ENCODE measurements at places on chromosomes 2 and 18. TPM values are rescaled to one million over a fixed set of nuclear protein-coding genes. Genes with fewer than 3 reads are reported as not detected.

GRCh38 chr18:23087352-23087751 is 47.9 kb upstream of the CABLES1 start:
- no peak for DNase-seq

GRCh38 chr2:72198532-72199241 is 51.0 kb upstream of the CYP26B1 start:
- DNase-seq, result no peak

- no peak for DNase-seq
These were observed at the start of gene VAMP5 for GRCh38 chr2:85584354-85584856. Gene VAMP5, plus strand, starts transcription at chr2:85584431. Its CDS starts 60 bp downstream, at chr2:85584491.

GRCh38 chr2:53856272-53856671 is 3.5 kb downstream of the GPR75 start:
- no peak for DNase-seq

DNA sequence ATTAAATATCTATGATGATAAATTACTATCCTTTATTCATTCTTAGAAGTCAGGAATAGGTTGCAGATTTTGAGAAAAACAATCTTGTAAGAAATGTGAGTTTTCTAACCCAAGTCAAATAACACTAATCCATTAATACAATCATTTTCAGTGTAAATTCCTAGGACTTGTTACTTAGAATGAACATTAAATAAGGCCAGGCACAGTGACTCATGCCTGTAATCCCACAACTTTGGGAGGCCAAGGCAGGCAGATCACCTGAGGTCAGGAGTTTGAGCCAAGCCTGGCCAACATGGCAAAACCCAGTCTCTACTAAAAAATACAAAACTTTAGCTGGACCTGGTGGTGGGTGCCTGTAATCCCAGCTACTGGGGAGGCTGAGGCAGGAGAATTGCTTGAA is 45.8 kb upstream of the CDKL4 start:
- DNase-seq, result no peak

GRCh38 chr18:32048507-32049091 is 30.0 kb downstream of the RNF125 start:
- no peak for DNase-seq

- DNase-seq, result no peak
These were observed 36.8 kb downstream of the SLC66A2 start for GRCh38 chr18:79914614-79915160.

DNA sequence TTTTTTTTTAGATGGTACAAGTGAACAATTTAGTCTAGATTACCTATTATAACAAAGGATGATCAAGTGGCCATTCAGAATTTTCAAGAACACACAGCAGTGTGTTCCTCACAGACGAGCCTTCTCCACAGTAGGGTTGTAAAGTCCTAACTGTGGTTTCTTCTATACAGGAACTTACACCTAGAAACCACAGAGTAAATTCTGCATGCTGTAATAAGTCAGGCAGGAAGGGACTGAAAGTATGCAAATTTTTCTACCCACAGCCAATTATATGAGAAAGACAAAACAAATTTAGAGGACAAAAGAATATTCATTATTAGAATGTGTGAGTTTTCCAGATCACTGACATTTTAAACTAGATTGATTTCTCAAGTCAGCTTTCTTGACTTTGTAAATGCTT is 99.5 kb downstream of the RBMS1 start:
- DNase-seq, result no peak

- no peak for DNase-seq
These were observed 1377.9 kb downstream of the RPIA start for GRCh38 chr2:90069290-90069894.

- DNase-seq, result no peak
These were observed 12.8 kb downstream of the TANK start for GRCh38 chr2:161172901-161173540.

DNA sequence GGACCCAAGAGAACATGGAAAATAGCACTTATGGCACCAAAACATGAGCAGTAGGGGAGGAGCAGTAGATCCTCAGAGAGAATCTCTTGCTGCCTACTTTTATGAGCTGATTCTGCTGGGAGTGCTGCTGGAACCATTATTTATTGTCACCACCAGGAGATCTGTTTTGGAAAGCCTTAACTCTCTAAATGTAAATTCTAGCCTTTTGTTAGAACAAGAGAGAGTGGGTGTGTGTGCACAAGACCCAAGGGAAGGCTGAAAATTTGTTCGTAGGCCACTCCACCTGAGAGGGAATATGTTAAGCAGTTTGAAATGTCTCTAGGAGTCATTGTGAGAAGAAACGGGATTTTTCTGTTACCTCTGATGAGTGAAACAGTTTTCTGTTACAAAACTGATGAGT is 16.2 kb upstream of the FAM237A start:
- DNase-seq, result no peak

GRCh38 chr2:115678129-115678528 is 1235.7 kb downstream of the DPP10 start:
- no peak for DNase-seq

DNA sequence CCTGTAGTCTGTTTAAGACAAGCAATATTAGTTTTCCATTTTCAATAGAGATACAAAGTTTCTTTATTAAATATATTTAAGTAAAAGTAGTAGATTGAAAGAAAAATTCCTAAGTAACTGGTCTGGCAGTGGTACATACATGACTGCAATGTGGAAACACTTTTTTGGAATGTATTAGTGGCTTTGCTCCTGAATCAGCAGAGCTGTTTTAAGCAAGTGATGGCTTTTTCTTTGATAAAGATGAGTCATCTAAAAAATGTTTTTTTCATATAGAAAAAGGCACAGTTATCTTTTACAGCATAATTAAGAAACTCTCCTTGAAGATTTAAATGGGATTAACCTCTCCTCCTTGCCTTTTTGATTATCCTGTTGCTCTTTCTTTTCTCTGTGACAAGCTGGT is 34.9 kb downstream of the KDM3A start:
- DNase-seq, result no peak

DNA sequence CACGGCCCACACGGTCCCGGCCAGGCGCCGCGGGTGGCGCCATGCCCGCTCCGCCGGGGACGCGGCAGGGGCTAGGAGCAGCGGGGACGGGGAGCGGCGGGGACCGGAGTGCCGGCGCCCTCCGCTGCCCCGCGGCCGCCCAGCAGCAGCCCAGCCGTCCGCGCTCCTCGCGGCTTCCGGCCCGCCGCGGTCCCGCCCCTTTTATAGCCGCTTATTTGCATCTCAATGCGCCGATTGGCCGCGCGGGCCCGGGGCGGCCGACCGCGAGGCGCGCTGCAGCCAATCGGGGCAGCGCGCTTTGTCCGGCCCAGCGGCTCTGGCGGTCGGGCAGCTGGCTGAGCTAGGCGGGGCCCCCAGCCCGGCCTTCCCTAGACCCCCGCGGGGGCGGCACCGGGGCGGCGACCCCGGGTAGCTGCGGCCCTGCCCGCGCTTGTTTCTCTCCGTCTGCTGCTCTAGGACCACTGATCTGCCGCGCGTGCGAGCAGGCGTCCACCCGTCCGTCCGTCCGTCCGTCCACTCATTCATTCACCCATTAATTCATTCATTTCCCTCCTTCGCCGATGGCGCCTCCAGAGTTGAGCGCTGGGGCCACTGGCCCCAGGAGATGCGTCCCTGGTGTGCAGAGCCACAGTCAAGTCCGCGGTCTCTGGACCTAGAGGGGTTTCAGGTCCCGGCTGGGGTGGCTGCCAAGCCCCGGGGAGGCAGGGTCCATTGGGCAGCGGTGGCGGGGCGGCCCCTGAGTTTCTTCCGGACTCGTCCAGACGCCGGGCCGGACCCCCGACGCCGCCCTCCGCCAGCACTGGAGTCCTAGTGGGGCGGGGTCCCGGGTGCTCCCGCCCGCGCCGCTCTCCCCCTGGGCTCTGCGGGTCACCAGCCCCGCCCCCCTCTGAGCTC is at the start of gene HES6:
Gene HES6, minus strand, starts transcription at position 176 of the 894 bp plus-strand sequence. Its CDS starts 133 bp downstream, at position 43.
- DNase-seq, result peak; percentile 46

DNA sequence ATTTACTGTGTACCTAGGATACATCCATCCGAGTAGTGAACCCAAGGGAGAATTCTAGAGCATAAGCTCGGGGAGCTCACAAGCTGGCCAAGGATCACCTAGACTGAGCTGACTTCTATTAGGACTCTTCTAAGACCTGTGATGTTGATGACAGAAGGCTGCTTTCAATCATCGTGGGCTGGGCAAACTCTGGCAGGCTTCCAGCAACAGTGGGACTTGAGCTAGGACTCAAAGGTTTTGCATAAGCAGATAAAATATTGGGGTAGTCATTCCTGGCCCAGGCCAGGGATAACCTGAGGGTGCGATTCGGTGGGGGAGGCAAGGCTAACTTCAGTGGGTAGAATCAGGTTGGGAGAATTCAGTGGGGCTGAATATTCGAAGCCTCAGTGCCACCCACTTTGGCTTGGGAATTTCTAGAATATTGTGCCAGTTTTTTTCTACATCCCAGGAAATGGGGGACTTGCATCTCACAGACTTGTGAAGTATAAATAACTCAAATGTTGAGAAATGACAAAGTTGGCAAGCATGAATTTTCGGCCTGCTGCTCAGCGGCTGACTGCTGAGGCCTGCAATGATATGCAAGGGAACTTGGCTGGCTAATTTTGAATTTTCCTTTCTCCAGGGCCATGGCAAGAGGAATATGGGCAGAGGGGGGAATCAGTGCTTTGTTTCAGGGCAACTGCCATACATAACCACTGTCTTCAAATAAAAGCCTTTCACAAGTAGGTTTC is 274.3 kb downstream of the PRKCE start:
- DNase-seq, result peak; percentile 33

- DNase-seq, result no peak
These were observed 804.3 kb downstream of the KCNJ3 start for GRCh38 chr2:155502766-155503165.

DNA sequence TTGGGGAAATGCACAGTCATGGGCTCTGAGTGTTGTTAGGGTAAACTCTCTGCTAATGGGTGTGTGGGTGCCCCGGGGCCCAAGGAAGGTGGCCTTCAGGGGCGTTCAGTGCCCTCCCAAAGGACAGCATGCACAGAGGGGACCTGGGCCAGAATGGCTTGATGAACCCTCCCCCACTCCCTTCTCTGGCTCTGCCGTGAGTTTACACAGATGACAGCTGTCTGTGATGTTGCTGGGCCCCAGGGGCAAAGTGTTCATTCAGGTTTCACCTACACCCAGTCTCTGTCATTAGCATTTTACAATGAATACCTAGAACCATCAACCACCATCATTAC is 3.2 kb downstream of the NPPC start:
- DNase-seq, result no peak

DNA sequence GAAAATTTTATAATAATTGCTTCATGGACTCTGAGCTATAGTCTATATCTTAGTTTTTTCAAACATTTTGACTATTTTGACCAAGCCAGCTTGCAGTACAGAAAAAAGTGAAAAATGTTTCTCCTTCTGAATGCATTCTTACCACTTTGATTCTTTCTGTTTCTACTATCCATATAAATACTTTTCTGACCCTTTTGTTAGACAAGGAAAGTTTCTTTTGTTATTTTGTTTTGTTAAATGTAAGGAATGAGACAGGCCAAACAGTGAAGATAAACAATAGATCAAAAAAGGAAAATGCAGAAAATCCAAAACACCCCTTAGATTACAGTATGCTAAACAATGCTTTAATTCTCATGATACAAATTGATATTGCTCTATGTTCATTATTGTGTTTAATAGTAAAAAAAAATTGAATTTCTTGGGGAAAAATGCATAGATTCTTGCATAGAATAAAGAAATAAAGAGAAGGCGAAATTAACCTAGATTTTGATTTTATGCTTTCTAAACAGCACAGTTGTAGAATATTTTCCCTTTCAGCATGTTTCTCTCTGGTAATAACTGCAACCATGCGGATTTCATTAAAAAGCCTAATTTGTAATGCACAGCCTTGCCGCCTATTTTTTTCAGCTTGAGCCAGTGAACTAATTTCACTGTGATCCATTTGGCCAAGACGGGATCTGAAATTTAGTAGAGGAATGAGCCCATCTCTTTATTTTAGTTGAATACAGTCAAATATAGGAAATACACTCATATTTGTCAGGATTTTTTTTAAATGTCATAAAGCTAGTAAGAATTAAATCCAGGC is 976 bp downstream of the TNFAIP6 start:
- DNase-seq, result peak; percentile 11

DNA sequence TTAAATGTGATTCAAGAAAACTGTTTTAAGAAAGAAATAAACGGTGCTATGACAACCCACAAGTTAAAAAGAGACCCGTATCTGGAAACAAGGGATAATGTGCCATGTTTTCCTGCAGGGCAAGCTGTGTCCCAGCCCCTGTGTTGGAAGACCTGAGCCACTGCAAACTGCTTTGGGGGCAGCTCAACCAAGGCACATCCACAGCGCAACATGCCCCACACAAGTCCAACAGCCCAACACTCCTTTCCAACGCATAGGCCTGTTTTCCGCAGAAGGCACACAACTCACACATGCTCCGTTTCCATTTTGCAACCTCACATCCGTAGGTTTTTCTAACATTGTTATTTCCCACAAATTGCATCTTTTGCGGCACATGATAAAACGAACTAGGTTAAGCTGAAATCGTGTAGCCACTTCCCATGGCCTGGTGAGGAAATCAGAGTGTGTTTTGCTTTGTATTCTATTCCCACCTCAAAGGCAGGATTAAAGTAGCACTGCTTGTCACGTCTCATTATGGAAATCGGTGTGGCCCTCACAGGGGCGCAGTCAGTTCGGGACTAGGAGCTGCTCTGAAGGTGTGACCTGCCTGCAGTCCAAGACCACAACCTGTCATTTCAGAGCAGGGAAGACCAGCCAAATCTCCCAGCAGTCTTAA is 50.5 kb upstream of the ZNF516 start:
- no peak for DNase-seq

DNA sequence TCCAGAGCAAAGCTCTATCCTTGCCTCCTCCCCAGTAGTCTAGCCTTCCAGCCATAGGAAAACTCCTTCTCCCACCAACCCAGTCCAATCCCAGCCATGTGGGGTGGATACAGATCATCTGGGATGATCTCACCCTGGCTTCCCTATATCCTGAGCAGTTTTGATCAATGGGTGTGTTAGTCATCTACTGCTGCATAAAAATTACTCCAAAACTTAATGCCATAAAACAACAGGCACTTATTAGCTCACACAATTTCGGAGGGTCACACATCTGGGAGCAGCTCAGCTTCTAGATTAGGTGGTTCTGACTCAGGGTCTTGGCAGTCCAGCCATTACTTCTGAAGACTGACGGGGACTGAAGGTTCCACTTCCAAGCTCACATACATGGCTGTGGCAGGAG is 190.4 kb downstream of the SPP2 start:
- no peak for DNase-seq

DNA sequence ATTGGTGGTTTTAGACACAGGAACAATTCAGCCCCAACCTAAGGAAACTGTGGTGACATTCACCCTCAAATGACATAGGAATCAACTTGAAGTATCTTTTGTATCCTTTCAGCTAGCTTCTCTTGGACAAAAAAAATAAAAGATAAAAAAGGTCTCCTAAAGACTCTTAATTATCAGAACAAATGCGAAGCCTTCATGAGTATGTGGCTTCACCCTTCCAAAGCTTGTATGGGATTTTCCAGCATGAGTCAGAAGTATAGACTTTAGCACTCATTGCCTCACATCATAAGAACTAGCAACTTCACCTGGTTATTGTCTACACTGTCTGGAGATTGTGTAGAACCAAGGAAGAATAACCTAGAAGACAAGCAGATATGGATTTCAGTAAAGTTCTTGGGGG is 135.4 kb downstream of the LAMA3 start:
- DNase-seq, result no peak

GRCh38 chr18:63348508-63349136 is 18.4 kb downstream of the KDSR start:
- no peak for DNase-seq

GRCh38 chr2:29921560-29921915 is at the start of gene ALK:
Gene ALK, minus strand, starts transcription at chr2:29921586. Its CDS starts 927 bp downstream, at chr2:29920659.
- DNase-seq, result peak; percentile 51

SULT1C4 gene
- total RNA-seq, result 14.7 TPM

ZNF396 gene
- total RNA-seq, result 1.6 TPM

TRIM54 gene
- 6.0 TPM for total RNA-seq

CD8A gene
- total RNA-seq, result not detected

FOSL2 gene
- total RNA-seq, result 62.8 TPM
